ENCODE measurements at places on chromosomes 5 and 9.

- no peak for DNase-seq
Observed at GRCh38 chr5:424301-425110, 18.5 kb upstream of the EXOC3 start.

- no peak for DNase-seq
Observed at GRCh38 chr5:59328709-59329296, 564.7 kb downstream of the PDE4D start.

GRCh38 chr5:134493461-134494055, 31.9 kb upstream of the JADE2 start:
- no peak for DNase-seq

- DNase-seq = no peak
Observed at GRCh38 chr5:118044169-118044568, 944.2 kb downstream of the DTWD2 start.

DNA sequence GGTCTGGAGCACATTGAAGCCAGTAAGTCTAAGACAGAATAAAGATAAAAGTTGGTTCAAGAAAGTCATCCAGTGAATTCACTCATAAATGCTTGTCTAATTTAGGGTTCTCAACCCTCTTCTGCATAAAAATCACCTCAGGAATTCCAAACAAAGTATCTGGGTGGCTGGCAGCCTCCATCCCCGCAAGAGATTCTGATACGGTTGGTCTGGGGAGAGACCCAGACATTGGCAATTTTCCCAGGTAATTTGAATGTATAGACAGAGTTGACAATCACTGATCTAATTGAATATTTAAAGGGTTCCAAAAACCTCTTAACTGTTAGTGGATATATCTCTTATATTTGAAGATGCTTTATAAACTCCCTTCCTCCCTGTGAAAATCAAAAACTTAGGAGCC, 14.9 kb downstream of the ADAMTSL1 start:
- no peak for DNase-seq

- no peak for DNase-seq
Observed at GRCh38 chr5:78405829-78406750, 45.7 kb downstream of the SCAMP1 start.

DNA sequence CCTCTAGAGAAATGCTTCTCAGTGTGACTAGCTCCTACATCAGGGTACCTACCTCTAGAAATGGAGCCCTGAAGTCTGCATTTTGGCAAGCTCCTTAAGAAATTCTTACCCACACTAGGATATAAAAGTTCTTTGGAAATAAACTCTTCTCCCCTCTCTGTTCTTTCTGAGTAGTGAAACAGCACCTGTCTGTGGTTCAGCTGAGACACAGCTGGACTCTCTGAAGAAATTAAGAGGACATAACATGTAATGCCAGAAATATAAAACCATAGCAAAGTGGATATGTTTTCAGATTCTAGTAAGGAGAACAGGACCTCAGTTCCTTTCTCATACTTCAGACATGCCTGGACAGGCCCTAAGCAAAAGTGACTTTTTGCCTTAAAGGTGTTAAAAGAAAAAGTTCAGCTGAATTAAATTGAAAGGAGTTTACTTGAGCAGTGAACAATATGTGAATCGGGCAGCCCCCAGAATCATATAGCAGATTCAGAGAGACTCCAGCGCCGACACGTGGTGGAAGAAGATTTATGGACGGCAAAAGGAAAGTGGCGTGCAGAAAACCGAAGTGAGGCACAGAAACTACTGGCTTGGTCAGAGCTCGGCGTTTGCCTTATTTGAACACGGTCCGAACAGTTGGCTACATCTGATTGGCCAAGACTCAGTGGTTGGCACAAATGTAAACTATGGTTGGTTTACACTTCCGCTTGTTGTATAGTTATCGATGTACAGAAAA, 64.5 kb downstream of the PRKACG start:
- DNase-seq = no peak

- DNase-seq = no peak
Observed at GRCh38 chr5:72812488-72812887, 4.0 kb upstream of the TNPO1 start.

DNA sequence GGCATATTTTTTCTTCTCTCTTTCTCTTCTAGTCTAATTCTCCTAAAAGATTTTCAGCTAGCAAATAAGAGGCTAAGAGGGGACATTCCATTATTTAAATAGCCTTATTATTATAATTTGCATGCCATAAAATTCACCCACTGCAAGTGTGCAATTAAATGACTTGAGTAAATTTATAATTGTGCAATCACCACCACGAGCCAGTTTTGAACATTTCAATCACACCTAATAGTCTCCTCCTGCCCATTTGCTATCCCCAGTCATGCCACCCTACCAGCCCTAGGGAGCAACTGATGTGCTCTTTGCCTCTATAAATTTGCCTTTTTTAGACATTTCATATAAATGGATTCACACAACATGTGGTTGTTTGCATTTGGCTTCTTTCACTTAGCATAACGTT, 12.0 kb upstream of the SLC36A2 start:
- DNase-seq = no peak

GRCh38 chr5:22852807-22853660, at the start of gene CDH12:
TSS of gene CDH12 (minus strand) at chr5:22853344.
- DNase-seq = no peak

DNA sequence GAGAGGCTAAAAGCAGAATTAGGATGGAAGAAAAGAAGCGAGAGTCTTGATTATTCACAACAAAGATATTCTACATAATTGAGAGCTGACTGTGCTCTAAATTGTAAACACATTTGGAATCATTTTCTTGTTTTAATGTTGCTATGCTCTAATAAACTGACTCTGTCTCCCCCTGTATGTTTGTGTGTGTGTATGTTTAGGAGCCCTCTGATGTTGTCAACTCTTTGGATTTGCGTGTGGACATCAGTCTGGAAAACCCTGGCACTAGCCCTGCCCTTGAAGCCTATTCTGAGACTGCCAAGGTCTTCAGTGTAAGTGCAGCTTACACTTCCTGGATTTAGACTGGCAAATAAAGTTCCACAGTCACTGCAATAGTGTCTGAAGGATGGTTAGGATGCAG, 37.8 kb downstream of the MOCS2 start:
- DNase-seq = no peak

DNA sequence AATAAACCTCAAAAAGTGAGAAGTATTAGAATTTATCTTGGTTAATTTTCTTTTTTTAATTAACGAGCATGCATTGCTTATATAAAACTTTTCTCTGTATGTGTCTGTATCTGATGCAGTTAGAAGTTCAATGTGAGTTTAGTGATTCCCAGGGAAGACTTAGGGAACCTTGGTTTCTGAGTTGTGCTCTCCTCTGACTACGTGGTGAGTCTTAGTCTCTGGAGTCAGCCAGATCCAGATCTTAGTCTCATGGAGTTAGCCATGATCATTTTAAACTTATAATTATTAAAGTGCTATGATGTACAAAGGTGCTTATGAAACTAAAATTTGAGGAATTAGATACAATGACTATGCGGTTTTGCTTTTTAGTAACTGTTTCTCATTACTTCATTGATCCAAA, 285.3 kb upstream of the DMRT1 start:
- DNase-seq = no peak

DNA sequence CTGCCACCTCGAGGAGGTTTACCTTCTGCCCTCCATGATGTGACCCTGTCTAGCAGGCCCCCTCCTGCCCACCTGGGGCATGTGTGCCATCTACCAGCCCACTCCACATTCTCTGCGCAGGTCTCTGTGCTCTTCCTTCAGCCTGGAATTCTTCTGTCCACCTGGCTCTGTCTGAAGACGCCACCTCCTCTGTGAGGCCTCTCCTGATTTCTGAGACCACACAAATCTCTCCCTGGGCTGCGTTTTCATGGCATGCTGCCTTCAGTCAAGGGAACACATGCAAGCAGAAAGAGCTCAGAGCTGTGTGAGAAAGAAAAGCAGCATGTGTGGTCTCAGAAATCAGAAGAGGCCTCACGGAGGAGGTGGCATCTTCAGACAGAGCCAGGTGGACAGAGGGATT, 22.1 kb downstream of the FOXE1 start:
- DNase-seq = no peak

DNA sequence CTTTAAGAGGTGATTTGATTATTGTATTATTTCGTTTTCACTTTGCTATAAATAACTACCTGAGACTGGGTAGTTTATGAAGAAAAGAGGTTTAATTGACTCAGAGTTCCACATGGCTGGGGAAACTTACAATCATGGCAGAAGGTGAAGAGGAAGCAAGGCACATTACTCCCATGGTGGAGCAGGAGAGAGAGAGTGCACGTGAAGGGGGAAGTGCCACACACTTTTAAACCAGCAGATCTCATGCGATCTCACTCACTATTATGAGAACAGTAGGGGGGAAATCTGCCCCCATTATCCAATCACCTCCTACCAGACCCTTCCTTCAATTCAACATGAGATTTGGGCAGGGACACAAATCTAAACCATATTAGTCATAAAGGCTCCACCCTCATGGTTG, 36.1 kb upstream of the NDFIP1 start:
- DNase-seq = no peak
